SW480 (cell line): ENCODE measurements at places on chromosomes 4 and X.

DNA sequence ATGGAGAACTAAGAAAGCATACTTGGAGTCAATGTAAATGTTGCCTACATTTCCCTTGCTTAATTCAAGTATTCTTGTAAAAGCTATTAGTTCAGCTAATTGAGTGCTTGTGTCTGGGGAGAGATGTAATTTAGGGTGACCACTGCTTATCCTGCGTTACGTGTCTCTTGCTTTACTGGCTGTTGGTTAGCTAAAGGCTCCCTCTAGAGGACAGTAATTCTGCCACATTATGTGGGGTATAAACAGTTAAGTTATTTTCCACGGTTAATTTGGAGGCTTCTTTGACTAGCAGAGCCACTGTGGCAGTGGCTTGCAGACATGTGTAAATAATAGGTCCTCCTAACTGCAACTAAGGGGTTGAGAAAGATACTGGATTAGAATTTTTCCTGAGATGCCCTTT is 25.3 kb upstream of the NAF1 start:
- DNase-seq: no peak

DNA sequence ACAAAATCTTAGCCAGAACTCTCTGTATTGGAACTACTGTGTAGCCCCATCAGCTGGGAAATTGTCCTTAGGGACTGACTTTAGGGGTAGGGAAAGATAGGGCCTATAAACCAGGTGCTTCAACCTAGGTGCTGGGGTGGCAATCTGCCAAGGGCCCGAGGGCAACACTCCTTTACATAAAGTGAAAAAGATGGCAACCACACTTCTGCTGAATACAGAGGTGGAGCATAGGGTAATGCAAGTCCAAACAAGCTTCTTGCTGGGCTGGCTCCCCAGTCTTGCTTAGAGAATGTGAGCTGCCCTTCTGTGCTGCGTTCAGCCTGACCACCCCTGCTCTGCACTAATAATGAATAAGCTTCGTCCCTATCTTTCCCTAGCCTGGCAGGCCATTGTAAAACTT is 9.8 kb downstream of the ZBTB33 start:
- DNase-seq: no peak

DNA sequence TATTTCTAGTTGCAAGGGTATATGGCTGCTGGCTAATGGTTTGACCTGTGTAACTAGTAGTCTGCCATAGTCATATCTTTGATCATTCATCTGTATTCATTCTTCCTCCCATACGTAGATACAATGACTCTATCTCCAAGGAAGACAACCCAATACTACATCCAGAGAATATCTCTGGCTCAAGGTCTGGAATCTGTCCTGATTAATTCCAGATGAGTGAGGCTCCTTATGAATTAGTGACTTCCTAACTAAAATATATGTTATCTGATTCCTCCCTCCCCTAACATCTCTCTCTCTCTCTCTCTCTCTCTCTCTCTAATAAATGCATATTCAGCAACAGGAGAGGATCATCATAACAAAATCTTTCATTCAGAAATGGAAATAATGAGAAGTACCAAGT is 641.5 kb downstream of the FAT4 start:
- no peak for DNase-seq

- DNase-seq: no peak
Measured at GRCh38 chr4:8210616-8211015, 11.5 kb downstream of the SH3TC1 start.
